ENCODE measurements at places on chromosomes 1 and 21. TPM values are rescaled to one million over a fixed set of nuclear protein-coding genes. Genes with fewer than 3 reads are reported as not detected.

DNA sequence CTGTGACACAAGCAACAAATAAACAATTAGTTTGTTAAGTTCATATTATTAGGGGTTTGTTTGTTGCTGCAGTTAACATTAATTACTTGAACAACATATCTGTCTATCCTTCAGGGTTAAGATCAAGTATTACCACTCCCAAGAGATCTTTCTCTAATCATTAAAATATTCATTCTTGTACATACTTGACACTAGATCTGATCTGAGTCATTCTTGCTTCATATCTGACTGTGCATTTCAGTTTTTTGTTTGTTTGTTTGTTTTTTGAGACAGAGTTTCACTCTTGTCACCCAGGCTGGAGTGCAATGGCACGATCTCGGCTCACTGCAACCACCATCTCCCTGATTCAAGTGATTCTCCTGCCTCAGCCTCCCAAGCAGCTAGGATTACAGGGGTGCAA lies 613.3 kb upstream of the PLXNA2 start:
- no peak for DNase-seq

DNA sequence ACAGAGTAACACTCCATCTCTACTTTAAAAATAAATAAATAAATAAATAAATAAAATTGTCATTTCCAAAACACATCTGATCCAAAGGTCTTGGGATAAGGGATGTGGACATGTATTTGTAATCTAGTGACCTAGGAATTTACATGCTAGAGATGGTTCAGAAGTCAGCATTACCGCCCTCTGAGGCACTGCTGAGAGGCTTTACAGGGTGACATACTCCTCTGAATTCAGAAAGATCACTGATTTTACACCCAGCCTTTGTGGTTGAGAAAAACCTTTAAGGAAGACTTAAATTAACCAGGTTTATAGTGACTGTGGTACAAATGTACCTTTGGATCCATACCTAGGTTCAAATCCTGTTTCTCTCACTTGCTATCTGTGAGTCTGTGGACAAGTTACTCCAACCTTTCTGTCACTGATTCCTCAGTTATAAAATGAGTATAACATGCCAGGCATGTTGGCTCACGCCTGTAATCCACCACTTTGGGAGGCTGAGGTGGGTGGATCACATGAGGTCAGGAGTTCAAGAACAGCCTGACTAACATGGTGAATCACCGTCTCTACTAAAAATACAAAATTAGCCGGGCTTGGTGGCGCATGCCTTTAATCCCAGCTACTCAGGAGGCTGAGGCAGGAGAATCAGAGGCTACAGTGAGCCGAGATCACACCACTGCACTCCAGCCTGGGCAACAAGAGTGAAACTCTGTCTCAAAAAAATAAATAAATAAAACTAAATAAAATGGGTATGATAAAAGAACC lies 20.1 kb downstream of the OSBPL9 start:
- no peak for DNase-seq

Gene TINAGL1
- 223 TPM for total RNA-seq

GRCh38 chr1:212728606-212729005 lies 29.0 kb upstream of the BATF3 start:
- DNase-seq, result no peak

- no peak for DNase-seq
Observed at GRCh38 chr1:7847599-7847998, 5.3 kb downstream of the UTS2 start.

DNA sequence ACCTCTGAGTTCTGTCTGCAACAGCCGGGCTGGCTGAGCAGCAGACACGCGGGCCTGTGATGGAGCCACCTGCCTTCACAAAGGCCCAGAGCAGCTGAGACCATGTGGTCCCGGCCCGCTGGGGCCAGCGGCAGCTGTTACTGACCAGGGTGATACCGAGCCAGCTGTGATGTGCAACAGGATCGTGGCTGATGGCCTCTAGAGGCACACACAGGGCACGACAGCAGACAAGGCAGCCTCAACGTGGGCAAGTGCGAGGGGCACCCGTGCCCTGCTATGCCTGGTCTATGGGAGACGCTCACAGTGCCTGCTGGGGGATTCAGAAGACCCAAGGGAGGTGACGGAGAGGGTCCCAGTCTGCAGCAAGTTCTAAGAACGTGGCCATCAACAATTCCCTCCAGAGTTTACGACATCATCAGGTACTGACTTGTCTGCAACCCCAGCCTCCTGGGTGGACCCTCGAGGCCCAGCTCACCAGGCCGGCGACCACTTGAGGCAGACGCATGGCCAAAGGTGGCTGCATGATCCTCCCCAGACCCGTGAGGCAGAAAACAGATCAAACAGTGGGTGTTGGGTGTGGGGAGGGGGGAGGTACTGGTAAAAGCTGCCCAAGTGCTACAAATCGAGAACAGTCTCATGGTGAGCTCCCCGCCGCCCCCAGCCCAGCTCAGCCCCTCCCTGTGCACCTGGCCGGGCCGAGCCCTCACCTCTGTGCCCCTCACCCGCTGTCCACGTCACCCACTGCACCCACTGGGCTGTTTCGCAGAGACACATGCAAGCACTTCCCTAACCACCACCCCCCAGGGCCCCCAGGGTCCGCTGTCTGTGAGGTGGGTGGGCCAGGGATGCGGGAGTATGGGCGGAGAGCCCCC lies 6.0 kb downstream of the POFUT2 start:
- no peak for DNase-seq

Gene SH2D5
- not detected for total RNA-seq

DNA sequence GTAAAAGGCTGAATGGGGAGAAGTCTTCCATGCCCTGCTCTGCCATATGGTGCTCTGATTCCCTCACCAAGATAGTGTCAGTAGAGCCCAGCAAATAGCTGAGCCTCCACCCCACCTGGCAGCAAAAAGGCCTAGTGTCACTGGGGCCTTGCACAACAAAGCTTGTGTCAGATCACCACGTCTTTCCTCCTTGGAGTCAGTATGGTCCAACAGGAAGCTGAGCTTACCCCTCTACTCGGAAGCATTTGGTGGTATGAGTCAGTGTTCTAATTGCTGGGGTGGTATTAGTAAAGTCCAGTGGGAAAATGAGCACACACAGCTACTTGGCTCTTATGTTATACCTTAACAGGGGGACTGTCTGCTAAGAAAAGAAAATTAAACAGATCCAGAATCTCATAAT lies 18.7 kb upstream of the RRP15 start:
- no peak for DNase-seq

- no peak for DNase-seq
Observed at GRCh38 chr1:29324771-29325351, 88.5 kb downstream of the PTPRU start.

- no peak for DNase-seq
Observed at GRCh38 chr1:160961419-160961818, 6.8 kb upstream of the ITLN2 start.

DNA sequence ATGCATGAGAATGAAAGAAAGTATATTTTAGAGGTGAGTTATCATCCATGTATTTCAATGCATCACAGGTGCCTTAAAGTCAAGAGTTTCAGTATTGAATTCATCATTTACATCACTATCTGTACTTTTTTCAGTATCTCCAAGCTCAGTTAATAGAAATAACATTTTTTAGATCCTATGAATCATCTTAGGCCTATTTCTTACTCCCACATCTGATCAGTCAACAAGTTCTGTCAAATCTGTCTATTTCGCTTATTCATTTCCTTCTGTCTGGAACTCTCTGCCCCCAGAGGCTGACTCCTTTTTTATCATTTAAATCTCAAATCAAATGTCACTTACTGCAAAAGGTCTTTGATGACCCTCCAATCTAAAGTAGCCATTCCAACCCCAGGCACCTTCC lies 295.2 kb downstream of the LRRC7 start:
- no peak for DNase-seq

Gene FOXD3
- total RNA-seq, result 0.11 TPM

DNA sequence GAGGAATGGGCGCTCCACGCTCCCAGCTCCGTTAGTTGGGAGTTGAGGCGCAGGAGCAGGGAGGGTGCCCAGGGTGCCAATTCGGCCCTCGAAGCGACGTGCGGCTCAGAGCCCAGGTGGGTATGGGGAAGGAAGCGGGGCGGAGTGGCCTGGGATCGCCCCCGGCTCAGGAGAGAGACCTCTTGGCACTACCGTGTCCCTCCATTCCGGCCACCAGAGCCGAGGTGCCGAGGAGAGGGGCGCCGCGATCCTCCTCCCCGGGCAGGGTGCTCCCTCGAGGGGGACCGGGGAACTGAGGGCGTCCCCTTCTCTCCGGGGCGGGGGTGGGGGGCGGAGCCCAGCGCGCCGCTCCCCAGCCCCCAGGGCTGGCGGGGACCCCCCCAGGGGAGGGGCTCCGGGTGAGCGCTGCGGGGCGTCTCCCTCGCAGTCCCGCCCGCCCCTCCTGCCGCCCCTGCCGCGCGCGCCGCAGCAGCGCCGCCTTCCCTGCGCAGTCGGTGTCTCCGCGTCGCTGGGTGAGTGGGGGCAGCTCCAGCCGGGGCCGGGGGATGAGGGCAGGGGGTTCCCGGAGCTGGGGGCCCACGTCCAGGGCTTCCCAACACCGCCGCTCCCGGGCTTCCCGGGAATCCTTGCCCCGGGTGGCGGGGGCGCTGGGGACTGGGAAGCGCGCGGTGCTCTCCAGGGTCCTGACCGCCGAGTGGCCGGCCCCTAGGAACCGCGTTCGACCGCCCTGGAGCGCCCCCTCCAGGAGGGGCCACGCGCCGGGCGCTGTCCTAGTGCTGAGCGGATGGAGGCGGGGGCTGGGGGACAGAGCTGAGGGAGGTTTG lies at the start of gene HPCA:
Gene HPCA, plus strand, starts transcription at position 488 of the 824 bp plus-strand sequence. CDS start 2,408 bp downstream, outside the sequence.
- DNase-seq, result peak; percentile 46

- no peak for DNase-seq
Observed at GRCh38 chr1:30745834-30746208, 11.8 kb downstream of the LAPTM5 start.

- no peak for DNase-seq
Observed at GRCh38 chr1:85351202-85351828, 74.9 kb upstream of the BCL10 start.

Gene KMO
- not detected for total RNA-seq

Gene KRTAP19-1
- not detected for total RNA-seq

Gene CALML6
- total RNA-seq, result not detected

DNA sequence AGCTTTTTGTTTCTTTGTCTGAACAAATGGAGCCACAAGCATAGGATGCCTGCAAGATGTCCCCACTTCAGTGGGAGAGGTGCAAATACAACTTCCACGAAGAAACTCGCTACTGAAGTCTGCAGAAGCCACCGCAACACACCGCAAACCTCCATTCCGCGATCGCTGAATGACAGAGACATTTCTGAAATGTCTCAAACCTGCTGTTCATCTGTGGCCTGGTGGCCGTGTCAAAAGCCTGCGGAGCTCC lies 1.0 kb downstream of the TP53BP2 start:
- DNase-seq, result no peak

- DNase-seq, result no peak
Observed at GRCh38 chr21:41247561-41248545, 68.7 kb upstream of the FAM3B start.

Gene TNFRSF9
- total RNA-seq, result not detected

GRCh38 chr1:150066838-150067183 lies 765 bp upstream of the VPS45 start:
- peak; percentile 47 for DNase-seq

- DNase-seq, result no peak
Observed at GRCh38 chr1:186512698-186513457, 52.0 kb upstream of the PDC start.

GRCh38 chr1:17080880-17081279 lies 27.0 kb upstream of the SDHB start:
- no peak for DNase-seq

DNA sequence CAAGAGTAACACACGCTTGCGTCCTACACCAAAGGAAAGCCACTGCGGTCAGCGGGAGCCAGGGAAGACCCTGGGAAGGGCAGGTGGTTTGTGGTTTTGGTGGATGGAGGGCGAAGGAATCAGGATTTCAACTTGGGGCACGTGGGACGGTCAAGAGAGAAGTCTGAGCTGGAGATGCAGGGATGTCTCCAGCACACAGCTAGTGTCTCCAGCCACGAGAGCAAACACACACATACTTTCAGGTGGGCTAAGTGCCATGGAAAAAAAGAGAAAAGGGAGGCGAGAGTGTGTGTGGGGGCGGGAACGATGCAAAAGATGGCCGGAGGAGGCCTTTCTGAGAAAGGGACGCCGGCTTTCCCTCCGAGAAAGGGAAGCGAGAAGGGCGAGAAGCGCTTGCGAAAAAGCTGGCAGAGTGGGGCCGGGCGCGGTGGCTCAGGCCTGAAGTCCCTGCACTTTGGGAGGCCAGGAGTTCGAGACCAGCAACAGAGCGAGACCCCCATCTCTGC lies 1.4 kb upstream of the SRRM1 start:
- DNase-seq, result peak; percentile 35

- DNase-seq, result no peak
Observed at GRCh38 chr1:43930949-43931275, 2.7 kb upstream of the ARTN start.

GRCh38 chr21:36927719-36928117 lies 38.8 kb downstream of the HLCS start:
- DNase-seq, result peak; percentile 77

Gene APCS
- total RNA-seq, result not detected

DNA sequence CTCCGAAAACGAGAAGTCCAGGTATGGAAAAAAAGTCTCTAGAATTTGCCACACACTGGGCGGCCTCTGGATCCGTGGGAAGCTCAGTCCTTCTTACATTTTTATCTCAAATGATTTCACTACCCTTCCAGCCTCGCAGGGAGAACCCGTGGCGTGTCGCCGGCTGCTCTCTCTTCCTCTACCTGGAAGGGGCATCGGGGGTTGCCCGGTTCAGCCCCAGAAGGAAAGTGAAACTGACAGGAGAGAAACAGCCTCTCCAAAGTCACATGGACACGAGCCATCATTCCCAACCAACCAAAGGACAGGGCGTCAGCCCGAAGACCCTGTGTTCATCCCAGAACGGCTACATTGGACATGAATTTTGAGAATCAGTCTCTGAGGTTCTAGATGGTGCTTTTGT lies 182.5 kb downstream of the ADSS2 start:
- no peak for DNase-seq

GRCh38 chr1:155218854-155219591 lies 10.5 kb downstream of the MTX1 start:
- no peak for DNase-seq

DNA sequence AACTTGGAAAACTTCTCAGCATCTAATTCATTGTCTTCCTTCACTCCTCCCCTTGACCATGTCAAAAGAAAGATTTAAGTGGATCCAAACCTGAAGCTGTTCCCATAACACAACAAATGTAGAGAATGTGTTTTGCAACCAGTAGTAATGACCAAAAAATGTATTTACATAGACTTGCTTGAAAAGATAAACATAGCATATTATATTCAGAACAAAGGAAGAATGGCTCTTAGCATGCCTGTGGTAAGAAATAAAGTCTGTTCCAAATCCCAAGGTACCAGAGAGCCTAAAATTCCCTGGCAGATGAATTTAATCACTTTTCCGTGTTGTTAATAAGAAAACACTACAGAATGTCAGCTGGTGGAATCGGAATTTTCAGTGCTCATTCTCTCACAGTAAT lies 36.8 kb downstream of the FMO3 start:
- no peak for DNase-seq

DNA sequence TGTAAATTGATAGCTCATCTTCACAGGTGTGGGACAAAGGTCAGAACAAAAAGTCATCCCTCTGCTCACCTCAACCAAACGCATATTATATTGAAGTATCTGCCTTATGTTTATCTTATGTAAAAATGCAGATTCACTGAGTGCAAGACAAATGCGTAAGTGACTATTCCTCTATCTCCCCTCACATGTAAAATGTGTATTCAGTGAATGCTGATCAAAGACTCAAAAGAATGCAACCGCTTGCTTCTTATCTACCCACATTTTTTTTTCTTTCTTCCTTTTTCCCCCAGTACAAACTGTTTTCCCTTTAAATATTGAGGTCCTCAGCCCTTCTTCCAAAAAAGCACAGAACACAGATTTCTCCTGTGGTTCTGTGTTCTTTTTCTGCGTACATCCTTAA lies 1882.9 kb downstream of the NCAM2 start:
- no peak for DNase-seq
